ENCODE measurements at places on chromosomes 1 and 21.

- DNase-seq: no peak
Observed at GRCh38 chr1:92886886-92887419, 55.1 kb downstream of the RPL5 start.

DNA sequence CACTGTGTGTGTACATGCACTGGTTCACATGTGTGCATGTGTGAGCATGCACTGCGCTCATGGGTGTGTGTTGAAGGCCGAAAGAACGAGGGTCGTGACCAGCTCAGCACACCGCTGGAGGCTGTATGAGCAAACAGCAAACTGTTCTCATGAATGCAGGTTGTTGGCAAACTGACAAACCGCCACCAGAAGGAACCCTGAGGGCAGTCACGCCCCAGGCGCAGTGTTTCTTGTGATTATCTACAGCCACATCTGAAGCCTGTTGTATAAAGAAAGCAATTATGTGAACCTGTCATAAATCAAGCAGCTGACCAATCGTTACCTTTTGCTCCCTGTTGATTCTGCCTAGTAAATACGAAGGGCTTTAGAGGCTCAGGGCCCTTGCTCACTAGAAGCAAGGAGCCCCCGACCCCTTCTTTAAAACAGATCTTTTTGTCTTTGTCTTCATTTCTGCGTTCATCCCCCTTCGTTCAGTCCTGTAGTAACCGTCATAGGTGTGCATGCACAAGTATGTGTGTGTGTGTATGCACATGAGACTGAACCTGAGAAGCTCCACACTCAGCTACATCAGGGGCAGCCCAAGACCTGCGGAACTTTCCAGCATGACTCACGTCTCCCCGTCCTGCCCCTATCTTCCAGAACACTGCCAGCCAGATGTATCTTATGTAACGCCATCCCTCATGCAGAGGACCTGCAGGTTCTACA is 16.8 kb upstream of the RIPK4 start:
- DNase-seq: no peak

GRCh38 chr21:44376606-44377005 is 23.2 kb downstream of the TRPM2 start:
- no peak for DNase-seq

DNA sequence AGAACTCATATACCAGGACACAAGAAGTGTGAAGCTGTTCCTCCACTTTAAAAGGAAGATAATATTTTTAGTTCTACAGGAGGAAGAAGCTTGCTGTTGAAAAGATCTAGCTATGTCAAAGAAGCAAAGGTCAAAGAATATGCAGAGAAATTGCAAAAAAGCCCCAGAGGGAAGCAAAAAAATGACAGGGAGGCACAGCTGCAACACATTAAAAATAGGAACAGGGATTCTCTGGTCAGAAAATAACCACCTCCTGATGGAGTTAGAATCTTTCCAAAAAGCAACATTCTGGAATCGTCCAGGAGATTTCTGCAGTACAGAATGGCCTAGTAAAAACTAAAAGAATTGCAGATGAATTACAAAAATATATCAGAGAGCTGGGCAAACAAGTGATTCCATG is 238.9 kb upstream of the PRMT6 start:
- no peak for DNase-seq

GRCh38 chr21:44525391-44526095 is 14.5 kb downstream of the KRTAP10-1 start:
- no peak for DNase-seq

DNA sequence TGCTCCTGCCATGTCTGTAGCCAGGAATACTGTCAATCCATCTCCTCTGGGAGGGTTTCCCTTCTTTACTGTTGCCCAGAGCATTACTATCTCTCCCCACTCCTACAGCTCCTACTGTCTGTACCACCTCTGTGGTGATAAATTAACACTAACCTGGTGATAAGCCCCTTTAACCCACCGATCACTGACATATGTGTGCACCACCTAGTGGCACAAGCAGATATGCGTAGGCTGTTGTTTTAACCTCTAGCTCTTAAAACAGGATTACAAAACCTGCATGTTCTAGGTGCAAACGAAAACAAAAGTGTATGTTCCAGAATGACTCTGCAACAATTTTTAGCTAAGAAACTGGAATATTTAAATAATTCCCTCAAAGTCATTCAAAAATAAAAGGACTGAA is 93.9 kb upstream of the BEND5 start:
- DNase-seq: no peak

GRCh38 chr1:41678111-41678878 is 193.8 kb upstream of the EDN2 start:
- DNase-seq: no peak

GRCh38 chr1:115323366-115324004 is 14.6 kb downstream of the NGF start:
- DNase-seq: no peak

- DNase-seq: no peak
Observed at GRCh38 chr1:3821004-3821403, 24.7 kb upstream of the LRRC47 start.

GRCh38 chr21:34840693-34841092 is 171.9 kb downstream of the CLIC6 start:
- DNase-seq: no peak

- no peak for DNase-seq
Observed at GRCh38 chr1:212951126-212951946, 995 bp downstream of the VASH2 start.

GRCh38 chr21:17781524-17781923 is 37.6 kb downstream of the C21orf91 start:
- DNase-seq: no peak

GRCh38 chr1:22114083-22115012 is 28.5 kb downstream of the WNT4 start:
- DNase-seq: peak; percentile 51

- no peak for DNase-seq
Observed at GRCh38 chr21:45424854-45425795, 20.2 kb downstream of the COL18A1 start.

DNA sequence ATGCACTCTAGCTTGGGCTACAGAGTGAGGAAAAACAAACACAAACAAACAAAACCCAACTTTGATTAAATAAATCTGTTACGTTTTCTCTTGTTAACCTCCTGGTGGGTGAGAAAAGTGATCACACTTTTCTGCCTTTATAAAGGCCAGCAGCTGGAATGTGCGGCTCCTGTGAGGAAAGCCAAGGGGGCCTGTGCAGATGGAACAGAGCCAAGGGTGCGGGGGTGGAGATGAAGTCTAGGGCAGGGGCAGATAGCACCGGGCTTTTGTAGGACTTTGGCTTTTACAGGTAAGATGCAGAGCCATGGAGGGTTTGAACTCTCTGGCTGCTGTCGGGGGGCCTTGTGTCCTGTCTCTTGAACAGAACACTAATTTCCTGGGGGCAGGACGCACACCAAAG is 40.7 kb upstream of the GPR37L1 start:
- DNase-seq: no peak

GRCh38 chr1:172394141-172394751 is 26.2 kb upstream of the C1orf105 start:
- DNase-seq: peak; percentile 89

DNA sequence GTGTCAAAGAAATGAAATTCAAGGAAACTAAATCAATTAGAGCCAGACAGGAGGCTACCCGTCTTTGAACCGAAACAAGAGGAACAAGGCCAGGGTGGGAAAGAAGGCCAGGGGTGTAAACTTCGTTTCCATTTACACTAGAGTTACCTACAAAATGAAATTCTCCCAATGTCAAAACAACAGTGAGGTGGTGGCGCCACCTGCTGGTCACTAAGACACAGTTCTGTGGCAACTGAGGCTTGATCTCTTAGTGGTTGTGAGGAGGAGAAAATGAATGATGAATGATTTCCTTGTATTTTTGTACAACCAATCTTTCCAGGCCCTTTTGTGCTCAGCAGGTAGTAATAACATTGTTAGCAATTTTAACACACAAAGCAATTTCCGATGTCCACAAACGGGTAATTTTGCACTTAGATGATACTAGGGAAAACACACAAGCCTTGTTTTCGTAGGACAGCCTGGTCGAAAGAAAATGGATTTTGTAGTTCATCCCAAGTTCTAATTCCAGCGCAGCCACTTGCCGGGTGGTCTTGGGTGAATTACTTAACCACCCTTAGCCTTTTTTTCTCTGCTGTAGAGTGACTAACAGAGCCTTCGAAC is 54.8 kb upstream of the SOD1 start:
- peak; percentile 77 for DNase-seq

- no peak for DNase-seq
Observed at GRCh38 chr1:65605621-65606020, 185.2 kb downstream of the LEPR start.

DNA sequence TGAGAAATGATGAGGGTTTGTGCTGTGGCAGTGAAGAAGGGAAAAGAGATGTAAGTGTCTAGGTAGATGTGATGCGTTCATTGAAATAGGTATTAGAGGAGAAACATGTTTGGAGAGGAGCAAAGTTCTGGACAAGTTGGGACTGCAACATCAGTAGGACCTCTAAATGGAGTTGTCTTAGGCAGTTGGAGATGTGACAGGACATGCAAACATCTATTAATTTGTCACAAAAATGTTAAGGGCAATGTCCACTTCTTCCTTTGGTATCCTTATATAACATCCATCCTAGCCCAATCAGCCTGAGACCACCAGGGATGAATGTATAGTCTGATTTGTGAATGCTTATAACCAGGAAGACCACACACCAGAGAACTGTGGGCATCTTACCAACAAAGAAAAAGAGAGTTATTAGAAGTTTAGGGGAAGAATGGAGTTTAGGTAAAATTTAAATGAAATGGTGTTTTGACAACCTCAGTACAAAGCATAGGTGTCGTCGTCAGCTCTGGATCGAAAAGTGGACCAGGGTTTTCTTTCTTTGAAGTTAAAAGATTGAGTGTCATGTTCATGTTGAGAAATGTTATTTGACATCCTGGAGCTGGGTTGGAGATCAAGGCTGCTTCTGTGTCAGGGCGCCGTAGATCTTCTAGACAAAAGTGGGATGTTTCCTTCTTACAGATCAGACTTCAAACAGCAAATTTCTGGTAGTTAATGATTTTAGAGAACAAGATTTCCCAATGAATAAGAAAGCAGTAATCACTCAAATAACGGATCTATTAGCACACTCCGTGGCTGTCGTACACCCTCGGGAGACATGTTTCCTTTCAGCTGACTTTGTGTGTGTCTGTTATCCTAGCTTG is 8.7 kb downstream of the COA6 start:
- DNase-seq: no peak

- no peak for DNase-seq
Observed at GRCh38 chr1:53334312-53334711, 6.4 kb upstream of the LRP8 start.

- no peak for DNase-seq
Observed at GRCh38 chr1:167966050-167966449, 29.2 kb upstream of the MPC2 start.

DNA sequence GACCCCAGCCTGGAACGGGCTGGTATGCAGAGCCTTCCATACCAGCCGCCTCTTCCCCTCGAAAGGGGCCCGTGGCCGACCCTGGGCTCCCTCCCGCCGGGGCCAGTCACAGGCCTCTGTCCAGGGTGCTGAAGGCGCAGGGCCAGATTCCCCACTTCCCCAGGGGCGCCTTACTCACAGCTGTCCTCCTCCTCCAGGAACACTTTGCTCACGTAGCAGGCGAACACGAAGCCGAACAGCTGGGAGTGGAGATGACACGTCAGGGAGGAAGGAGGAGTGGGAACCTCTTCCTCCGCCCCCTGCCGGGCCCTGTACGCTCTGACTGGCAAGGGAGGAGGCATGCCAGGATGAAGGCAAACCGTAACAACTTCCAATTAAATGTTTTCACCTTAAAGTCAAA is 57.3 kb downstream of the NKAIN1 start:
- no peak for DNase-seq

- DNase-seq: peak; percentile 66
Observed at GRCh38 chr1:168054117-168054516, 82.6 kb downstream of the GPR161 start.

DNA sequence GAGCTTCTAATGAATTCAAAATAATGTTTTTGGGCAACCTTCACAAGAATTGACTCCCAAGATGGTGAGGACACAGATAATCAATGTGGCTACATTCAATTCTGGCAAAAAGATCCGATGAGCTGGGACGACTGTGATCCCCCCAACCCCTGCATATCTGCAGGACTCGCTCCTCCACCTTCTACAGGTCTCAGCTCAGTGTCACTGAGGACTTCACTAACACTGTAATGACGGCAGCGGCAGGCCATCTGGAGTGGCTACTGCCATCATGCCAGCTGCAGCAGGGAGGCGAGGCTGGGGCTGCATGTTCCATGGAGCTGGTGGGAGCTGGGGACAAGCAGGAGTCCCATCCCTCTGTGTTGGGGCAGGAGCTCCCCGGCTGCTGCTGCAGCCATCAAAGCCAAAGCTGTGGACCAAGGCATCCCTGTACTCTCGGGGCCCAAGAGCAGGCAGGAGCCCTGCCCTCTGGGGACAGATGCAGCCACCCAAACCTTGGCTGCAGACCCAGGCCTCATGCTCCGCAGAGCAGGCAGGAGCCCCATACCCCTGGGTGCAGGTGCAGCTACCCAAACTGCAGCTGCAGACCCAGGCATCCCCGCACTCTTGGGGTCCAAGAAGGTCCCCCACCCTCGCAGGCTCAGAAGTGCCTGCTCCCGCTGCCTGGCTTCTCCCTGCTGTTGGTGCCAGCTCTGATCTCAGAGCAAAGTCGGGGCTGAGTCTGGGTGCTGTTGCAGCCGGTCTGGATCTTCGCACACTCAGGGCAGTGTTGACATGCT is 12.2 kb upstream of the DHRS3 start:
- no peak for DNase-seq

DNA sequence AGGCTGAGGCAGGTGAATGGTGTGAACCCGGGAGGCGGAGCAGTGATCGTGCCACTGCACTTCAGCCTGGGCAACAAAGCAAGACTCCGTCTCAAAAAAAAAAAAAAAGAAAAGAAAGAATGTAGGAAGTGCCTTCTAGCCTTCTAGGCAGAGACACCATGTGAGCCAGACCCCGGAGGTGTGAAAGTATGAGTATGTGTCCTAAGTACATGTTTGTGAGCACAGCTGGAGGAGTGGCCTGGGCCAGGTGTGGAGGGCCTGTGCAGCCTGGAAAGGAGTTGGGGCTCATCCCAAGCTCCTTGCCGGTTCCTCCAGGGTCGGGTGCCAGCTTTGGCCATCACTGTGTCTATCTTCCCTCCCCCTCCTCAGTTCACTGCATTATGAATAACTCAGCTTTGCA is 13.0 kb downstream of the SOX13 start:
- no peak for DNase-seq

GRCh38 chr1:213661302-213661701 is 326.5 kb upstream of the PROX1 start:
- no peak for DNase-seq

DNA sequence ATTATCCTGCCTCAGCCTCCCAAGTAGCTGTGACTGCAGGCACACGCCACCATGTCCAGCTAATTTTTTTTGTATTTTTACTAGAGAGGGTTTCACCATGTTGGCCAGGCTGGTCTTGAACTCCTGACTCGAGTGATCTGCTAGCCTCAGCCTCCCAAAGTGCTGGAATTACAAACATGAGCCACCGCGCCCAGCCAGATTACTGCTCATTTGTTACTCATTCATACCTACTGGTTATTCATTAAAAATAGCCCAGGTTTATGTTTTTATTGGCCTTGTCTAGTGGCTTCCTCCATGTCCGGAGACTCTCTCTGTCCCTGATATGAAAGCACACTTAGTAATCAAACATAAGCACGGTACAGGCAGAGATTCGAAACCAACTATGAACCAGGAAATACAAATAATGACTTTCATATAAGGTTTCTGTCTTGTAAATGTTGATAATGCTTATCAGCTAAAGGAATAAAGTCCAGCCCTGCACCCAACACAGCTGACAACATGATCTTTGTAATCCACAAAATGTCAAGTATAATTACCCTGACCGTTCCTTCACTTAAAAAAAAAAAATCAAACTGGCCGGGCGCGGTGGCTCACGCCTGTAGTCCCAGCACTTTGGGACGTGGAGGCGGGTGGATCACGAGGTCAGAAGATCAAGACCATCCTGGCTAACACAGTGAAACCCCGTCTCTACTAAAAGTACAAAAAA is 50.4 kb upstream of the CXADR start:
- no peak for DNase-seq

All from pons (tissue), 1 donor.